ENCODE measurements at places on chromosomes 1 and 21.
A peak's percentile ranks its signal among the peaks of the same experiment; 100 is the strongest.

DNA sequence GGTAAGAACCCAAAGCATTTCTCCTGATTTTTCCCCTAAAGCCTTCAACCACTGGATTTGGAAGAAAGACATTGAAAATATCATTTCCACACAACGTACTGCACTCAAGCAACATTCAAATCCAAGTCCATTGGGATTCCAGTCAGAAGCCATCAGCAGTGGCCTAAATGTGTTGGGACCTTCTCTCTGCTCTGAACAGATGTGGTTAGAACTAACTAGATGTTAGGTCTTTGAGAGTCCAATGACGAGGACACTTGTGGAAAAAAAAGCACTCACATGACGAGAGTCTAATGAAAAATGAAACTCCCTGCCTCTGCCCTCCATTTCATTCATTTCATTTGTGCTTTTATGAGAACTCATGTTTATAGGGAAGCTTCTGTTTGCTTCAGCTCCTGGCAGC, 382.3 kb downstream of the SIPA1L2 start:
- DNase-seq = no peak

DNA sequence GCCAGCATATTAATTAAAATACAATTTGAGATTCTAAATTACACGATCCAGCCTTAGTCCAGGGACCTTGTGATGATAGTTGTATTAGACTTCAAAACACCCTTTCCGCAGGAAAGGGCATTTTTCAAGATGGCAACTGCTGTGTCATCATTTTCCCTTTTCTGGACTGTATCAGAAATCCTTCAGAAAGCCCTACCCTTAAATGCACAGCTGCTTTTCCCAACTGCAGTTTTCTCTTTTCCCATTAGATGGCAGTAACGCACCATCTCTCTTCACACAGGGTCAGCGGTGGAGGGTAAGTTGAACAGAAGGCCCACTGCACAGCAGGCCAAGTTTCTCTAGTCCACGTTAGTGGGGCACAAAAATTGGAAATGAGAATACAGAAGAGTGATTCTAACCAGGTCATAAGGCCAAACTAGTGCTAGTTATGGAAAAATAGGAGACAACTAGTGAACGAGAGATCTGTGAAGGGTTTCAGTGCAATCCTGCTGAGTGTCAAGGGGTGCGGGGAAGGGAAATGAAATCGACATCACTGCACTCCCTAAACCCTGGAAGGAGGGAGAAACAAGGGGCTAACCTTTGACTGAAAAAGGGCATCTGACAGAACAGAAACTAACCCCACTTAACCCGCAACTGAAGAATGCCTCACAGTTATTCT, 22.1 kb upstream of the TDRD10 start:
- peak; percentile 44 for DNase-seq

DNA sequence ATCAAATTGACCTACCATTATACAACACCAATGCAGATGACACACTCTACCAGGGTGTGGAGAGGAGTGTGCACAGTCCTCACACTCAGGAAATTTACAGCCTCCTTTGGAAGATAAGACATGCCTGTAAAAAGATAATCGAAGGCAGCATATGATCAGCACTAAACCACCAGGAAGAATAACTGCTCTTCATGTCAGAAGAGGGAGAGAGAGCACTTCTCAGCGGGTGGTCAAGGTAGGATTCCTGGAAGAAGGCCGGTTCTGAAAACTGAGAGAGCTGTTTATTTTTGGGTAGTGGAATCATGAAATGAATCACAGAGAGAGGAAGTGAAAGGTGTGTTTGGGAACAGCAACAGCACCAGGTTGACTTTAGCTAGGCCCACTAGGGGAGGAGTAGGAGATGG, 14.0 kb upstream of the ZNF697 start:
- DNase-seq = no peak

DNA sequence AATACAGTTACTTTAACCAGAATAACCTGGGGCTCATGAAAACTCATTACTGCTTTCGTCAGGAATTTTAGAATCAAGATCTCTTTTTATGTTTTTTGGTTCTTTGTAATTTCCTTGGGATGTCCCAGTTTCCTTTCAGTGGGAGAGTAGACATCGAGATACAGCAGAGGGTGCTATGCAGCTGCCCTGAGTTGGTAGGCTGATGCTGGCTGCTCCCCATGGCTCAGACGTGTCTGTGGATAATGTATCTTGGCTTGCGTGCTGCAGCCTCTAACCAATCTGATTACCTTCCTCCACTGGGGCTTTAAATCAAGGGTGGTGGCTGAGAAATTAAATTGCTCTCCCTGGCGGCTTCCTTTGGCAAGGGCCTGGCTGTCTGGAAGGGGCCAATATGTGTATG, 253.7 kb downstream of the CACNA1E start:
- DNase-seq = no peak

DNA sequence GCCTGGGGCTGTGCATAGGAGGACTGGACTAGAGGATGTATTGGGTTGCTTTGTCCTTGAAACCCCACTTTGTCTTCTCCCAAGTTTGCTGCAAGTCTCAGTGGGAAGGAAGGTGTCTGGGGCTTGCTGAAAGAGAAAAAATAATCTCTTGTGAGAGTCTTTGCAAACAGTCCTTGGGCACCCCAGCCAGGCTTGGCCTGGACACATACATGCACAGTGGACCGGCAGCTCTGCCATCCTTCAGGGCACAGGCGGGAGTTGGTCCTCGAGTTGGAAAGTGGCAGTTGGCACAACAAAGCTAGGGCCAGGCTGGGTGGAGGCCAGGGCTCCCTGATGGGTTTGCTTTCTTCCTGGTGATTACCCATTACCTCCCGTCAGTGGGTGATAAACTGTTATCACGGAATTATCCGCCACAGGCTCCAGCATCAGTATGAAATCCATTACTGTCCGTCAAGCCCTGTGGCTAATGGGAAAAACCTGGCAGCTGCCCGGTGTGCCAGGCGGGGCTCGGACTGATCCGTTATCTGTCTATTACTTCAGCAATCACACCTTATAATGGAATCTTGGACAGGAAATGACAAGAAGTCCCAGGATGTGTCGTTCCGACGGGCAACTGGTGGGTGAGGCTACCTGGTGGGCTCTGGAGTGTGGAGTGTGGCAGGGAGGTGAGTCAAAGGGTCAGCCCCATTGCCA, 265.7 kb downstream of the GRIK3 start:
- DNase-seq = no peak

DNA sequence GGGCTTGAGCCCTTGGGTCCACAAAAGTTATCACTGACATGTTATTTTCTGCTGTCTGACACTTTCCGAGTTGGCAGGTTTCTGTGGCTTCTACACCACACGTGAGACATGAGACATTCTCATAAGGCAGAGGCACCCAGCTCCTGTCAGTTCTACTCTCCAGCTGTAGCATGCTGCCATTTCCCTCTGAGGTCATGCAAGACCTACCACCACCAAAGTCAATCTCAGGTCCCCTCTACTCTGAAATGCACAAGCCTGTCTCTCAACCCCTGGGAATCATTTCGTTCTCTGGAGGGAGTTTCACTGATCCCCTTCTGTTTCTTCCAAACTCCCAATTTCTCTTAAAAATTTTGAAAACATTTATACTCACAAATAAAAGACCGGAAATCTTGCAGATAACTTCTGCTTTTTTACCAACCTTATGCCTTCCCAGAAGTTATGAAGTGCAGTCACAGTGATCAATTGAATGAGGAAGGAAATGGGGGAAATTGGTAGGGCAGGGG, 39.5 kb upstream of the CR2 start:
- DNase-seq = no peak

DNA sequence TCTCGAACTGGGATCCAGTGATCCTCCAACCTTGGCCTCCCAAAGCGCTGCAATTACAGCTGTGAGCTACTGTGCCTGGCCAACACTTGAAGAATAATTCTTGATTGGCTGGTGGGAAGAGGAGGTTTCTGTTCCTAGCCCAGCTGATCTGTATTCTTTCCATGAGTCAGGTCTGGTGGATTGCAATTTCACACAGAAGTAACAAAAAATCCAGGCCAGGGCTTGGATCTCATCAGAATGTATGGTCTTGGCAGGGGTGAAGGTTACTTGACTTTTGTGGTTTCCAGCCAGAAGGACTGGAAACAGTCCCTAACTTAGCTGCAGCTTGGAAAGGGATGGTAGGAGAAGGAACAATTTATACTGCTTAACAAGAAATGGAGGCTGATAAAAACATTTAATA, 5.1 kb upstream of the HP1BP3 start:
- DNase-seq = no peak

DNA sequence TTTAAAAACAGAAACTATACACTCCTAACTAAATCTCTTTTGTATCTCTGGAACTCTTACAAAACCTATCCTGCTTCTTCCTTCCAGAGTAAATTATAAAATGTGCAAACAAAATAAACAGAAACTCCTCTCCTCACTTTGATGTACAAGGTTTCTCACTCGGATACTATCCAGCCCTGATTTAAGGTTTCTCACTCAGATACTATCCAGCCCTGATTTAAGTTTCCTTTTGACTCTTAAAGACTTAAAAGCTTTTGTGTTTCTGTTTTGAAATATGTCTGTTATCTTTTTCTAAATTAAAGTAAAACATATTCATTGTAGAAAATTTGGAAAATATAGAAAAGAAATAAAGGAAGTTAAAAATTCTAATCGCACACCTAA, 132.5 kb downstream of the CRB1 start:
- DNase-seq = no peak

DNA sequence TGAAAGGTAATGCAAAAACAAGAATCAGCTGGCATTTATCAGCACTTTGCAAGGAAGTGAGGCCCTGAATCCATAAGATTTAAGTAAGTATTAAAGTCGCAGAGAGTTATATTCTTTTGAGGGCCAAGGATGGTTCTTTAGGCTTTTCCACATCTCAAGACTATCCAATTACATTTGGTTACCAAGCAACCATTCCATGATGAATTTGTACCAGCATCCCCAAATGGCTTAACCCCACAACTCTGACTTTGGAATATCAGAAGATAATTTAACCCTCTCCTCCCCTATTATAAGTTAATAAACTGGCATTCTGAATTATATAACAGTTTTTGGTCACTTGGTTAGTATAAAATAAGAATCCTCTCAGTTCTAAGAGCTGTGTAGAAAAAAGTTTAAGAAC, 2.8 kb downstream of the PHTF1 start:
- no peak for DNase-seq

GRCh38 chr1:110916669-110917306, 43.8 kb downstream of the CD53 start:
- no peak for DNase-seq

- peak; percentile 34 for DNase-seq
These were observed 5.1 kb upstream of the OLFML2B start for GRCh38 chr1:162028726-162029125.

DNA sequence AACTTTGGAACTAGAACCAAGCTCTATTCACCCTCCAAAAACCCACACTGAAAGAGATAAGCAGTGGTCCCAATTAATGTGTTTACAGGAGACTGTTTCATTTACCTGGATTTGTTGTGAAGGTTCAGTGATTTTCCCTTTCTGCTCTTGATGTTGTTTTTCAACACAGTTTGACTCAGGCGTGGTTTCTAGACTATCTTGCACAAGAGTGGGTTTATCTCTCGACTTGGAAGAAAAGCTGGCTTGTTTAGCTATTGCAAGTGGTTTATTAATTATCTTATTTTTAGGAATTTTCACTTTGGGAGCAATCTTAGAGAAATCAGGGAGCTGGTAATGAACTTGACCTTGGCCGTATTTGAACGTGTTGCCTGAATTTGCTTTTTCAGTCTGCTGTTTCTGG, 5.3 kb downstream of the AKNAD1 start:
- no peak for DNase-seq

GRCh38 chr1:118337346-118337745, 152.3 kb upstream of the SPAG17 start:
- DNase-seq = no peak

GRCh38 chr1:53420341-53420740, 38.9 kb upstream of the DMRTB1 start:
- no peak for DNase-seq

DNA sequence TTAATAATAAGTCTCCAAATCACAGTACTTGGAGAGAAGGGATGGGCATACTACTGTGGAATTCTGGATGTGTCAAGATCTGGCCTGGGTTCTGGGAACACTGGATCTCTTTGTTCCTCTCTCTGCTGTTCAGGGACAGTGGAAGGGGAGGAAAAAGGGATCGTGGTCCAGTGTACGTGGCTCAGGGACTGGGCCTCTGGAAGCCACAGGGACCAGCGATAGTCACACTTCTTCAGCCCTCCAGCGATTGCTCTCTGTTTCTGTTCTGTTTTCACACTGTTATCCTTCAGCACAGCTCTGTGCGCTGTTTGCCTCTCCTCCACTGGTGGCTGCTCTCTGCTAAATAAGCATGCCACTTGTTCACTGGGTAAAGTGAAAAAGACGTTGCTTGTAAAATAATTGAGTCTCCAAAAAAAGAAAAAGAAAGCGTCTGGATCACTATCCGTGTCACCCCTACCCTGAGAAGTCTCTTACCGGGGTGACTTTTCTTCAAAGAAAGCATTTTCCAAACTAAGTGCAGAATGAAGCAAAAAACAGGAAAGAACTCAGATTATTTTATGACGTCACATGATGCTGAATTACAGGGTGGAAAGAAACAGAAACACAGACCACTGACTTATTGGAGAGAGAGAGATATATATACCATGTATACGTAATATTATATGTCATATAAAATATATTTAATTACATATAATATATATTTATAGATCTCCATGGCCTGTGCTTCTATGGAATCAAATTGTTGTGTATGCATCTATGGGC, 279.4 kb downstream of the RGS7 start:
- no peak for DNase-seq

DNA sequence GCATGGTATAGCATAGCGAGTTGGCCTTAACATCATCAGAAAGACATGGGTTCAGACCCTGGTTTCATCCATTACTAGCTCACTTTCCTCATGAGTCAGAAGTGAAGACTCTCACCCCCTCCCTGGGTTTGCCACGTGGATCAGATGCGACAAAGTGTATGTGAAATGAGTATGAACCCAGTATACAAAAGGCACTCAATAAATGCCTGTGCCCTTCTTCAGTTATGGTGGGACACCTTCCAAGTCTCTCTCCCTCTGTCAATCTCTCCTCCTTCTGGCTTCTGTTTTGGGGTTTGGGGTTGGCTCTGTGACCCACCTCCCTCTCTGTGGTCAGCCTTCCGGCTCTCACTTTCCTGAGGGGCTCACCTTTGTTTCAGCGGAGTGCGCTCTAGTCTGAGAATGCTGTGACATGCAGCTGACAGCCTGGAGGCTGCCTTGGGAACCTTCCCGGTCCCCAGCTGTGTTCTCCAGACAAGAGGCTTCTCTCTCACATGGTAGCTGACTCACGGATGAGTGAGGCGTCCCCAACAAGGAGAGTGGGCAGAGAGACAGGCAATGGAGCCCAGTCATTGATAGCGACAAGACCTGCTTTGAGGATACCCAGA, 155.0 kb upstream of the EDN2 start:
- no peak for DNase-seq
